ENCODE measurements at places on chromosomes 16 and 17.

- DNase-seq, result no peak
Observed at GRCh38 chr17:17351901-17352781, 49.0 kb downstream of the NT5M start.

DNA sequence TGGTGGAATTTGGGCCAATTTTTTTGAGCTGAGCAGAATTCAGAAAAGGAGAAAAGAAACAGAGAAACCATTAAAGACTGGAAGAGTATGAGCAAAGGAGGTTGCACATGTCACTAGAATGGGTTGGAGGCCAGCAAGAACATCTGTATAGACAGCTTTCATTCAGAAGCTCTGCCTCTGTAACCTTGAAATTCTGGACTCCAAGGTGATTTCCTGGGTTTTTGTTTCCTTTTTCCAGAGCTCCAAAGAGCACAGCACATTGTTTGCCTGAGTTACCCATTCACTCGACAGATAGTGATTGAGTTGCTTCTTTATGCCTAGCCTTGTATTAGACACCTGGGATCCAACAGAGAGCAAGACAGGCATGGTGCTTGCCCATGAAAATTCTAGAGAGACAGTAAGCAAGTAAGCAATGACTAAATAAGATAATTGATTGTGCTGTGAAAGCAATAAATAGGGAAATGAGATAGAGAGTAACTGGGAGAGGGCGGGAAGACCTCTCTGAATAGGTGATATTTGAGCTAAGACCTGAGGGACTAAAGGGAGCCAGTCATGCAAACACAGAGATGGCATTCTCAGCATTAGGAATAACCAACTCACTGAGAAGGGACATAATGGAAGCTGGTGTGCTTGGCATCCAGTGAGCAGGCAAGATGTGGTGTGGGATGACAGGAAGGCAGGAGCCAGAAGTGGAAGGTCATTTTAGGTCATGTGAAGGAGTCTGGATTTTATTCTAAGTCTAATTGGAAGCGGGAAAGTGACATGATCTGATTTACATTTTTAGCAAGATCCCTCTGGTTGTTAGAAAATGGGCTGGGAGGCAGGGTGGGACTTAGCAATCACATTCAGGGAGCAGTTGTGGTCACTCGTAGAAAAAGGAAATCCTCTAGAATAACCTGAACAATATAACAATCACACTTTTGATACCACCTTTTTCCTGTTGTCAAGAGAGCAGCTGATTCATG lies 197.5 kb downstream of the HS3ST3A1 start:
- no peak for DNase-seq

- DNase-seq, result no peak
Observed at GRCh38 chr17:62601471-62601870, 26.0 kb upstream of the MRC2 start.

DNA sequence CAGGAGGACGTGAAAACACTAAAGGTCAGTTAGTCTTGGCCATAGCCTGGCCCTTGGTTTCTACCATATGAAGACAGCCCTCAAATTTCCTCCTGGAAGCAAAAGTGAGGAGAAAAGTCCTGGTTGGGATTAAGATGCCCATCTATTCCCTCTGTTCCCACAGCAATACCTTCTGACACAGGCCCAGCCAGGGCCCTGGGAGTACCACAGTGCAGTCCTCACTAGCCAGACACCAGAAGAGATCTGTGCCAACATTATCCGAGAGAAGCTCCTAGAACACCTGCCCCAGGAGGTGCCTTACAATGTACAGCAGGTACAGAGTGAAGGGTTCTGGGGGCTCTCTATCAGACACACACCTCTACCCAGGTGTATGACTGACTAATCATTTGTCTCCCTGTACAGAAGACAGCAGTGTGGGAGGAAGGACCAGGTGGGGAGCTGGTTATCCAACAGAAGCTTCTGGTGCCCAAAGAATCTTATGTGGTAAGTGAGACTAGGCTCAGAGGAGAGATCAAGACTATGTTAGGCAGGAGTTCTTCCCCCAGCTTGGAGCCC lies 4.1 kb downstream of the ERAL1 start:
- no peak for DNase-seq

- DNase-seq, result no peak
Observed at GRCh38 chr17:48491527-48492273, 39.1 kb downstream of the HOXB1 start.

GRCh38 chr16:84821728-84822689 lies 2.2 kb downstream of the CRISPLD2 start:
- DNase-seq, result no peak

DNA sequence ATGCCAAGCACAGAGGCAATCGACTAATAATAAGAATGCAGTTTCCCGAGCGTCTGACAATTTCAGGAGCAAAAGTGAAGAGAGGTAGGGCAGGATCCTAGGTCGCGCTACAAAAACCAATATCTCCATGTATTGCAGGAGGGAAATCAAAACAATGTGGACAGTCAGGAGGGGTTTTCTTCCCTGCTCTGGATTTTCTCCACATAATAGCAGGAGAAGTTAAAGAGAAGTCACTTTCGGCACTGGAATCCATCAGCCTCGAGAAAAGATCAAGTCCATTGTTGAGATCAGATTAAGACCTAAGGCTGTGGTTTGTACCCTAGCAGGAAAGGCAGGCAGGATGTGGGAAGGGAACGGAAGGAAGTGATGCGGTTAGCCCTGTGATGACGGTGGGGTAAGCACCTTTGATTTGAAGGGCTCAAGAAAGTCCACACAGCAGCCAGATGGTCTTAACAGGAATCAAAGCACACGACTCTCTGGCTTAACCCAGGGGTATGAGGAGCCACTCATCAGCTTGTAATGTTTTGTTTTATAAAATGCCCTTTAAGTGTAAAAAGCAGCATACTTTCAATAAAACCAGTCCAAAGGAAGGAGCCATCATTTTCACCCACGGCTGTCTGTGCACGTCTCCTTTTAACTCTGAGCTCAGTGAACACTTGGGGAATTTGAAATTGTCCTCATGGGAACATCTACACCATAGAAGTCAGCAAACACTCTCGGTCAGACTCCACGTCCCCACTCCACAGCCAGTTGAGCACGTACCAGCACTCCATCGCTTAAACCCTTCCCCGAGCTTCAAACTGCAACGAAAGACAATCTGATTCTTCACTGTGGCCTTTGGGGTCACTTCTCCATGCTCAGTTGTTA lies 15.8 kb upstream of the AKTIP start:
- no peak for DNase-seq

GRCh38 chr17:45218895-45219661 lies 2.6 kb upstream of the FMNL1 start:
- DNase-seq, result peak; percentile 50

DNA sequence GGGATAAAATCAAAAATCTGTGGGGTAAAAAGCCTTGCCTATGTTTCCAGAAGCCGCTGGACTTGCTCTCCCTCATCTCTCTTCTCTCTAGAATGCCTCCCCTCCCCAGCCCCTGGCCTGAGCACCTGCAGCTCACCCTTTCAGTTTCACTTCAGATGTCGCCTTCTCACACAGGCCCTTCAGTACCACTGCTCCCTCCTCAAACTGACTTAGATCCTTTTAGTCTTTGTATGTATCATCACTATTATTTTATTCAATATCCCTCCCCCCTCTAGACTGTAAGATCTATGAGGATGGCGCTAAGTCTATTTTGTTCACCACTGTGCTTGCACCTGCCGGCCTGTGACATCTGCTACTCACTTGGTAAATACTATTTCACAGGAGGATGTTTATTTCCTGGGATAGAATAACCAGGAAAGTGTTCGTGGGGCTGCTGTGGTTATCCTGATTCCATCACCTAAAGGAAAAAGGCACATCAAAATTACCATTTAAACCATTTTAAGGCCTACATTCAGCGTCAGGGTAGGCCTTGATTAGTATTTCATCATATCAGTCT lies 122.3 kb downstream of the MRTFB start:
- DNase-seq, result no peak
